ENCODE measurements at places on chromosomes 11 and 22.

DNA sequence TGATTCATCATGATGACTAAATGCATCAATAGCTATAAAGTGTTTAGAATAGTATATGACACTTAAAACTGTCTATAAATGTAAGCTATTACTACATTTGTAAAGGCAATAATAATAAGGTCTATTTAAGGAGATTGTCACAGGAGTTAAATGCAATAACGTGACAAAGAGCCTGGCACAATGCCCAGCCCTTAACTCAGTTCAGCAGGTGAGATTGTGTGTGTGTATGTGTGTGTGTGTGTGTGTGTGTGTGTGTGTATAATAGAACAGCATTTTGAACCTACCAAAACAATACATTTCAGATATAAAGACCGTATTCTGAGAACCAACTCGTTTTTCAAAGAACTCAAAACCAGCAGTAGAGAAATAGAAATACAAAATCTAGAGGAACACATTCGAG is 177.5 kb downstream of the MYO18B start:
- DNase-seq: no peak

DNA sequence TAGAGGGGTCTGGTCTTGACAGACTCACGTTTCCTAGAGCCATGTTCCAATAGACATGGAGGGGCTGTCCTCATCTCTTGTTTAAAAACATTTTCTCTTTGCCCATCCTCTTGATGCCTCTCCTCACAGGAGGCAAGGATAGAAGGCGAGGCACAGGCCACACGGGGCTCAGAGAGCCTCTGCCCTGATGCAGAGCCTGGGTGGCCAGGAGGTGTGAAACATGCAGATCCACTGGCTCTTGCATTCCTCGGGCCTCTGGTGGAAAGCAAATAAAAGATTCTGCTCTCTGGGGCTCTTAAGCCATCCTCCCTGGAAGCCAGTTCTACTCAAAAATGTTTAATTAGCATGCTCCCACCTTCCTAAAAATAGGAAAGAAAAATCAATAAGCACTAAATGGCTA is 43.6 kb upstream of the NTM start:
- no peak for DNase-seq

DNA sequence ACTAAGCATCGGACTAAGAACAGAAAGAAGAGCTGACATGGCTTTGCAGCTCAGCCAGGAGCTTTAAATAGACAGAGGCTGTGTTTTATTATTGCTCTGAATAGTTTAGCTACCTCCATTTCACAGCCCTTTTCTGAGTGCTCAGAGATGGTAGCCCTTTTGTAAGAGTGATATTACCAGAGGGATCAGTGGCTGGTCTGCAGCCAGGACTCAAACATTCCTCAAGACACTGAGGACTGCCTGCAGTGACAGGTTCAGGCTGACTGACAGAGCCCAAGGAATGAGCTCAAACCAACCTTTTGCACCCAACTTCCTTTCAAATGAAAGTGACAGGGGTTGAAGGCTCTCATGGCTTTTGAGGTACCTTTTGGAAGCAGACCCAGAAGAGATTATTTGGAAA is 189.0 kb downstream of the DDX10 start:
- no peak for DNase-seq

DNA sequence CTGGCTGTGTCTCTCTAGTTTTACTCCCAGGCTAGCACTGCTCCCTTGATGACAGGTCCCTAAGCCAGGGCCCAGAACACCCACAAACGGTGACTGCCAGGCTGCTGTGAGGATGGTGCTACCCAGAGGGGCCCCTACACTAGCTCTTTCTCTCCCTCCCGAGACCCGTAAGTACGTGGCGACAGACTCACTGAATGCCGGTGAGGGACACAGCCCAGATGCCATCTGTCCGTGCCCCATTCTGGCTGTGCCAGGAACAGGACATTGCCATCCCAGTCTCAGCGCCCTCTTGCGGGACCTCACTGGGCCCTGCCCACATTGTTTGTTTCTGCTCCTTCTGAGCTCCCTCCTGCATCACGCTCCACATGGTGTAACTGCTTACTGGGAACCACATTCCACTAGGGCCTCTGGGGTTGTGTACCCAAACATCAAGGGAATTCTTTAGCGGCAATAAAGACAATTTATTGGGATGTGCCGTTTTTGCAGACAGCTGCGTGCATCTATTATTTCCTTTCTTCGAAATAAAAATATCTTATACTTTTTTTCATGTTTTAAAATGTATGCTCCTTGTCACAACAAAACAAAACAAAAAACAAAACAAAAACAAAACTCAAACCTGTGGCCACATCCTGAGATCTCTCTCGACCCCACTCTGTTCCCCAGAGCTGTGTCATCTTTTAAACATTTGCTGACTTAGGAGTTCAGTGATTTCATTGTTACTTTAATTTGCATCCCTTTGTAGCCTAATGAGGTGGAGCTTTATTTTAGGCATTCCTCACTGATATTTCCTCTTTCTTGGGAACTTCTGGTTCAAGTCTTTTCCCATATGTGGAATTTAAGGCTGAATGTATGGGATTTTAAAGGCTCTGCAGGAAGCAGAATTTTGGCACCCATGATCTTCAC is 4.4 kb upstream of the TPCN2 start:
- DNase-seq: no peak

Data from activated T-cell treated with anti-CD3 and anti-CD28 coated beads for 1 hour (primary cell).